Activated CD4-positive, alpha-beta T cell treated with anti-CD3 and anti-CD28 coated beads for 1 hour (primary cell): ENCODE measurements at places on chromosomes 12 and 14.

GRCh38 chr14:74882103-74882920 is 596 bp downstream of the DLST start:
- peak; percentile 29 for DNase-seq

- no peak for DNase-seq
Measured at GRCh38 chr12:1171657-1172408, 180.8 kb downstream of the ERC1 start.

DNA sequence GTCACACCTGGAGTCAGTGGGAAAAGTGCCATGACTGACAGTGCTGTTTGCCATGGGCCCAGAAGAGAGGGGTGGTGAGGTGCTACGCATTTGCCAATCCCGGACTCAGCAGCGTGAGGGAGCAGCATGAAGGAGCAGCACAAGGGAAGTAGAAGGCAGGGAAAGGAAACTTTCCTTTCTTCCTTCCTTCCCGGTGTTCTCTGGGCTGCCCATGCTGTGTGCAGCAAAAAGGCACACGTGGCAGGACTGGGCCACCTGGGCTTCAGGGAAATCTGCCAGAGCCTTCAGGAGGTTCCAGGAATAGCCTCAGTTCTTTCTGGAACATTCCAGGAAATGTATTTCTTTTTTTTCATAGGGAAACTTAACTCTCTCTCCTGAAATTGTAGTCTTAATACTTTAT is 23.0 kb downstream of the TRIM9 start:
- no peak for DNase-seq

DNA sequence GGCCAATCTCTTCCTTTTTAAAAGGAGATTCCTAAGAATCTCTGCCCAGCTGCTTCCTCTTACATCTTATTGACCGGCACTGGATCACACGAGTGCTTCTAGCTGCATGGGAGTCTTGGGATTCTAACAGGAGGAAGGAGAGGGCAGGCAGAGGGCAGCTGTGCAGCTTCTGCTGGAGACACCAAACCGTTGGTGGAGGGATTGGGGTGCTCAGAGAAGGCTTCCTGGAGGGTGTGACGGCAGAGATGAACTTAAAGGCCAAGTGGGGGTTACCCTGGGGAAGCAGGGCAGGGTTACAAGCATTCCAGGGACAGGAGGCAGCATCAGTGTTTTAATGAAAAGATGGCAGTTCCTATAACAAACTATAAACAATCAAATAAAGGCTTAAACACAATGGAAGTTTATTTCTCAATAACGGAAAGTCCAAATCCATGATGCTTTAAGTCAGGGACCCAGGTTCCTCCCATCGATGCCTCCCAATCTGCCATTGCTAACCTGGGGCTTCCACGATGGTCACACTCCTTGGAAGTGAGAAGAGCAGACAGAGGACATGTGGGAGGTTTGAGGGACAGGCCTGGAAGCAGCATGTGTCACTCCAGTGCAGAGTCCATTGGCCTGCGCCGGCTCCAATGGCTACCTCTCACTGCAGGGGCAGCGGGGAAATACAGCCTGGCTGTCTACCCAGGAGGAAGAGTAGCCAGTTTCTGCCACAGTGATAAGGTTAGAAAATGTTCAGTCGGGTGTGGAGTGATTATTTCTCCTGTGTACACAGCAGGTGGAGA is 53.1 kb upstream of the DDX11 start:
- DNase-seq: no peak
